NCI-H1694 treated with DMSO at 0.1 percent for 48 hours (cell line): ENCODE measurements at places on chromosomes 12 and 14.

DNA sequence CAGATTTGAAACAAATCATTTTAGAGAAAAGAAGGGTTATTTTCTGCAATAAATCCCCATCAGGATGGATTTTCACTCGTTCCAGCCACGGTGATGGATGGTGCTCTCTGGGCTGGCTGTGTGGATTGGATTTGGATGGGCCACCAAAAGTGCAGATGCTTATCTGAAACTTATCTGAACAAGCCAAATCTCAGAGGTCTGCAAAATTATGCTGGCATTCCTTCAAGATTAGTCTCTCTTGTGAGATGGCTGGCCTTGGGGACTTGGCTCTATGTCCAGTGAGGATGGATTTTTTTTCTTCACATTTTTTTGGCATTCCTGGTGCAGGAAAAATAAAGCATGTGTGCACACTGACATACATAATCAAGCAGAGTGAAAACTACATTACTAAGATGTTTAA is 341.9 kb downstream of the GXYLT1 start:
- DNase-seq = no peak

DNA sequence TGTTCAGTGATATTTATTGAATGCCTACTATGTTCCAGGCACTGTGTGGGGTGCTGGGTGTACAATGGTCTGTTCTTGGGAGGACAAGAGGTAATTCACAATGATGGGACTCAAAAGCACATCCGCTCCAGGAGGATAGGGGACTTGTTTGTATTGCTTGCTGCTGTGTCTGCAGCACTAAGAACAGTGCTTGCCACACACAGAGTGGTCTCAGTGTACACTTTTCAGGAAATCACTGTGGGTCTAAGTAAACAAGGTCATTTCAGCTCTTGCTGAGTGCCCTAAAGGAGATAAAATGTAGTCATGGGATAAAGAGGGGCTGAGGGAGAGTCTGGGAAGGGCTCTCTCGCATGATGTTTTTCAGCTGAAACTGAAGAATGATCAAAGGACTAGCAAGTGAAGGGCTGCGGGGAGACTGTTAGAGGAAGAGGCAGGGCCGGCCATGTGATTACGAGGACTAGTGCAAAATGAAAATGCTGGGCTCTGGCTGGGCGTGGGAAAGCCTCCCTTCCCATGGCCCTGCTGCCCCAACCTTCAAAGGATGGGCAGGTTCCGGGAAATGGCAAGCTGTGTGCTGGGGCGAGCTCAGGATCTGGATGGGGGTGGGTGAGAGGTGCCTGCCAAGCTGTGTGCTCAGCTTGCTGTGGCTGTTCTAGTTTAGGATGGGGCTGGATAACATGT is 39.1 kb downstream of the ADCK1 start:
- DNase-seq = no peak

DNA sequence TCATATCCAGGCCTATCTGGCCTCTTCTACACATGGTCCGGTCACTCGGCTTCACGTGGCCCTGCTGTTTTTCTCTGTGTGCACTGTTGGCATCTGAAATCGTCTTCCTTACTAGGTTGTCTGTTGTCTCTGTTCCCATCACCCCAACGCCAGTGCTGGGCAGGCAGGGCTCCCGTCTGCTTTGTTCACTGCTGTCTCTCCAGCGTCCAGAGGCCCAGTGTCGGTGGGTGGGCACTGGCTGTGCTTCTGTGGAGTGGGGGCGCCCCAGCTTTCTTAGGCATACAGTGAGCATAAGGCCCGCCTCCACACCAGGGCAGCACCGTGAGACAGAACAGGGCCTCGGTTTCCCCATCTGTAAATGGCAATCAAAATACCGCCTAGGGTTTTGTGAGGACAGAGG is 153.1 kb downstream of the BCL11B start:
- DNase-seq = no peak

DNA sequence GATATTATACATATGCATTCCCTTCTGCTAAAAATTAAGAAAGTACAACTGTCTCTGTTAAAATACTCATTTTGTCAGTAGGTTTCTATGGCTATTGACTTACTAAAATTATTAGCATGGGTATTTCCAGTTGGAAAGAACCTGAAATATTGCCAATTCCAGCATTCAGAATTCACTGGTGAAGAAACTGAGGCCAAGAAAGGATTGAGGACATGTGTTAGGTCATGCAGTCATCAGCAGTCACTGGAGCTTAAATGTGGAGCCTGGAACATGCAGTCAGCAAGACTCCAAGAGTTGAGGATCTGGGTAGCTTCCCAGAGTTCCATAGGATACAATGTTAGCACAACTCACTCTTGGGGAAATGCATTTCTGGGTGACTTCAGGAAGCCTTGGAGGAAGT is 1335.6 kb downstream of the AACS start:
- DNase-seq = no peak

DNA sequence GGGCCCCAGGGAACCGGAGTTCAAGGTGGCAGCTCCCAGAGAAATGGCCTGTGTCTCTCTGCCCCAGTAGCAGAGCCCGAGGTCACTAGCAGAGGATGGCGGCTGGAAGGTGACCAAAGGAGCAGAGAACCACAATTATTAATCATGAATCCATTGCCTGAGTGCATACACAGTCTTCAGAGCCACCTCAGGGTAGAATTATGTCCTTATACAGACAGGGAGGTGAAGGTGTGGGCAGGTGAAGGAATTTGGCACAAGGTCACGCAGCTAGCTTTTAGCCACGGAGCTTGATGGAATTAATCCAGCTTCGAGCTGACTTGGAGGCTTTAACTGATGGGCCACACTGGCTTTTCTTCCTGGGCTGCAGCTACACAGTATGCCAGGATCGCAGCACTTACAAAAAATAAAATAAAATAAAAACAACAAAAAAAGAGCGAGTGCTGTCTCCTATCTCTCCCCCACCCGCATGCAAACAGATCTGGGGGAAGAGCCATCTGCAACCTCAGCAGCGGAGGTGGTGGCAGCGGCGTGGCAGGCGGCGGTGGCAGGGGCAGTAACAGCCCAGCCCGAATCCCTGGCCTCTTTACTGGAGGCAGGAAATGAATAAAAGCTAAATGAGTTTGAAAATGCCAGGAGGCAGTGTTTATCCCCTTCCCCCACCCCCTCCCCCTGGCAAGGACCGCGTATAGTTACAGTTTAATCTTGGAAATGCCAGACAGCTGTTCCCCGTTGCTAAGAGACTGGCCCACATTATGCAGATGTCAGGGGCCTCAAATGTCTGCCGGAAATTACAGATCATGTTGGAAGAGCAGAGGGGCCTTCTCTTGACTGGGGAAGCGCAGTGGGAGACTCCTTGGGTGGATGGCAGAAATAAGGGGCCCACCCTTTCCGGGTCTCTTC is 93.5 kb downstream of the LRRC74A start:
- peak; percentile 99 for DNase-seq

DNA sequence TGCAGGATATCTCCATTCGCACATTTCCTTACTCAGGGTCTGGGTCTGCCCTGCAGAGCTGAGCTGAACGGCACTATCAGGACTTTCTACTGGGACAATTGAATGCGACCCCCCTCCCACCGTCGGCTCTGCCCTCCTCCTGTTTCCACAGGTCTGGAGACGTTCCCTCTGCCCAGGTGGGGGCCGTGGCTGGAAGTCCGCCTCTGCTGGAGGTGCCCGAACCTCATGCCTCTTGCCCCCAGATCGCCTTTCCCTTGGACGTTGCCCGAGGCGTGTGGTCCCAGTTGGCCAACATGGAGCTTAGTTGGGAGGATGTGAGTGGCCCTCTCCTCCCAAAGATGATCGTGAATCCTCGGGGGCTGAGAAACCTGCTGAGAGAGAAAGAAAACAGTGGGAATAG is 21.2 kb upstream of the KLC1 start:
- no peak for DNase-seq

DNA sequence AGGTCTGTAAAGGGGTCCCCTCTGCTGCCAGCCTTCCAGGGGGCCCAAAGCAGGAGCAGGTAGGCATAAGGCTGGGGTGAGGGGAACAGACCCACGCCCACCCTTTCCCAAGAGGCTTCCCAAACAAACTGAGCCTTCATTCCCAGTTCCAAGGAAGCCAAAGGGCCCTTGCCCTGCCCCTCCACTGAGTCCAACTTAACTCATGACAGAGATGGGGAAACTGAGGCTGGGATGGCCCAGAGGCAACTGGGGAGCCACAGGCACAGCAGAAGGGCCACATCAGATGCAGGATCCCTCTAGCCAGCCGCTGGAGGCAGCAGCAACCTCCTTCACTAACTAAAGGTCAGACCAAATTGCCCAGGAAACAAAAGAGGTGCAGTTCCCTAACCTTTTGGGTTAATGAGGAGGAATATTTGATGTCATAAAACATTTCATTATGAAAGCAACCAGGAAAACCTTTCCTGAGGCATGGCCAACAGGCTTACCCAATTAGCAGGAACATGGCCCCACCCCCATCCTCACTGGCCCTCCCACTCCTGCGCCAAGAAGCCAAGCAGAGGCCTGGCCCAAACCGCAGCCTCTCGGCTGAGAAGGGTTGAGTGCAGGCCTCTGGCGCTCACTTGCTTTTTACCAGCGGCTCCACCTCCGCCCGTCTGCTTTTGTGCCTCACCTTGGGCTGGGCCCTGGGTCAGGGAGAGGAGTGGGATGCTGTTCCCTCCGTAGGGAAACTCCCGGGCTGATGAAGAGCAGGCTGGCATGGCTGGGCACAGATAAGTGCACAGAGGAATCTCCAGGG is 293.5 kb upstream of the RTL1 start:
- DNase-seq = no peak

DNA sequence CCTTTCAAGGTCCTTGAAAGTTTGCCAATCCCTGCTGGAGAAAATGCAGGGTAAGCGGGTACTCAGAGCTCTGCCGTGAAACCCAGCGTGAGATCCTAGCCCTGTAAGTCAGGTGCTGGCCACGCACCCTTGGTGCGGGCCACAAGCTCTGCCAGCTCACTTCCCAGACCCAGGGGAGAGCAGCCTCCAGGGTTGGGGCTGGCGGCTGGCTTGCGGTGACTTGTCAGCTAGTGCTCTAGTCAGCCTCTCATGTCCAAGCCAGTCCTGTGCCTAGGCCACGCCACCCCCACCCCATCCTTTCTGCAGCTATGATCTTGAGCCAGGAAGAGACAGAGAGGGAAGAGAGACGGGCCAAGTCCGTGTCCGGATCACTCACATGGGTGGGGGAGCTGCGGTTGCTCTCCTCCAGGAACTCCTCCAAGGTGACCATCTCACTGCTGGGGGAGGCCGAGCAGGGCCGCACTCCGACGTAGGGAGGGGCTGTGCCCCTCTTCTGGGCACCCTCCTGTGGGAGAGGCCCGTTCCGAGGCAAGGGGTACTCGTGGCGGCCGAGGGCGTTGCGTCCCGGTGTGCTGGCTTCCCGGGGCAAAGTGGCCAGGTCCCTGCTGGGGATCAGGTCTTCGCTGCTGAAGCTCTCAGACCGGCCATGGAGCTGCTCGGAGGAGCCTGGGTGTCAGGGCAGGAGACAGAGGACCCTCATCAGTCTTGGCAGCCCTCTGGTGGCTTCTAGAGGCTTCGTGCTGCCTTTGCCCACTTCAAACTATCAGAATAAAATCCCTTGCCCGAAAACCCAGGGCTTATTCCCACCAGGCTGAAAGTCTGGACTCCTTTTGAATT is 33.3 kb upstream of the GPR68 start:
- DNase-seq = peak; percentile 61

DNA sequence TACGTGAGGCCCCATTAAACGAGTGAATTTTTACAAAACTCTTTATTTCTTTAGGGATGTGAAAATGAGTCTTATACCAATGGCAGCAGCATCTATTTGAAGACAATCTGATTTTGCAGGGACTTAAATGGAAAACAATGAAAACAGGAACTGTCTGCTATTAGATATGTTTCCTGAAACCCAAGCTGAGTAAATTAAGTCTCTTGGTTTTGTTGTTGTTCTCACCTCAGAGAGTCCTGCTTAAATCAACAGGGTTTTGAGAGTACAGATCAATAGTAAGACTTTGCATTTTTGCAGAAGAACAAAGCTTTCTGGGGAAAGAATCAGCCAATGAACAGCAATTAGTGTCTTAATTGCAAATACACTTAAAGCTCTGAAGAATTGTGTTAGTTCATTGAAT is 39.1 kb upstream of the LGR5 start:
- no peak for DNase-seq

DNA sequence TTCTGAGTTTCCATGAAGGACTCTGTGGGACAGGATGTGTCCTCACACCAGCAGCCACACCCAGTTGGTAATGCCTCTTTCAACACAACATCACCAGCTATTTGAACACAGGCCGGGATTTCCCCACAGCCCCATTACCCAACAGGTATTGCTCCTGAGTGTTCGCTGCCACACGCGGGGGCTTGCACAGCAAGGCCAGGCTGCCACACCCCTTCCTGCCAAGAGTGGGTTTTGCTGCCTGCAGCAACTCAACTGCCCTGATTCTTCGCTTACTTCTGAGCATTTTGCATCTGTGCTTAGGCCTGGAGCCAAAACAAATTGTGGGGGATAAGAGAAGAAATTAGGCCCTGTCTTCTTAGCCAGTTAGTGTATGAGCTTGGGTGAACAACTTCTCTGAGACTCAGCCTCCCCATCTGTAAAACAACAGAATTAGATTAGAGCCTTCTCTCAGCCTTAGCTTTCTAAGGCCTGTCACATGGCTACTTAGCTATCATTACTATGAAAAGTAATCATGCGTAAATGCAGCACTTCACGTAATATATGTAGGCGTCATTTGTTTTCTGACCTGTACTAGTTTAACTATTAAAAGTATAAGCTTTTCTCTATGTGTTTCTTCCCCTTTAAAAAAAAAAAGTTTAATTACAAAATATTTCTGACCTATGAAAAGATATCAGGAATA is 20.0 kb downstream of the CKAP4 start:
- DNase-seq = no peak

DNA sequence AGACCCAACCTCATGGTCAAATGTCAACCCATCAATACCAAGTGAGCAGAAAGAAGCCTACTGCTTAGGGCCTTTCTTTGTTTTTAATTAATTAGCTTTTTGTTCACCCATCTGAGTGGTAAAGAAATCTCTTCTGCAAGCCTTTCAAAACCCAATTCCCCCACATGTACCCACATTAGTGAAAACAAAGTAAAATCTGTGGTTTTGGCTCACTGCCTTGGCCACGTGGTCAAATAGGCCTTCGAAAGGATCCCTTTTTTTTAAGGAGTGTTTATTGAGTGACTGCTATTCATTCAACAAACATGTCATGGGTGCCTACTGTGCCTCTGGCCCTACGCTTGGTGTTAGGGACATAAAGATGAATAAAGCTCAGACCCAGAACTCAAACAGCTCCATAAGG is 160.1 kb downstream of the NUAK1 start:
- DNase-seq = no peak

DNA sequence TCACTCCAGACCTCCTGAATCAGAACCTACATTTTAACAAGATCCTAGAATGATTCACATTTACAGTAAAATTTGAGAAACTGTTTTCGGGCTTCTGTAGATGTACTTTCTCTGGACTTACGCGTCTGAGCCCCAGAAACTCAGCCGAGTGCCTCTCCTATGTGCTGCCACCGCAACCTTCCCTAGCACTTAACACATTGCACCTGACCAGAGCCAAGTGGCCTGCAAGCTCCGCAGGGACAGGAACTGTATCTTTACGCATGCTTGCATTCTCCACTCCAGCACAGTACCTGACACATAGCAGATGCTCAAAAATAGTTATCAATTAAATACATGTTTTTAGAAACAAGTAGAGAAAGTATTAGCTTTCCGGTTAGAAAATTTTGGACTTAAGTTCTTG is 1.2 kb downstream of the SMCO2 start:
- no peak for DNase-seq

GRCh38 chr14:30673071-30673470 is 51.0 kb downstream of the SCFD1 start:
- DNase-seq = no peak

- no peak for DNase-seq
These were observed 160.6 kb downstream of the MON2 start for GRCh38 chr12:62627181-62627580.
